Stimulated activated CD8-positive, alpha-beta memory T cell treated with anti-CD3 and anti-CD28 coated beads, Interleukin-4, amount 100 ng/mL, for 1 hour (primary cell): ENCODE measurements at places on chromosomes 7 and 10.

DNA sequence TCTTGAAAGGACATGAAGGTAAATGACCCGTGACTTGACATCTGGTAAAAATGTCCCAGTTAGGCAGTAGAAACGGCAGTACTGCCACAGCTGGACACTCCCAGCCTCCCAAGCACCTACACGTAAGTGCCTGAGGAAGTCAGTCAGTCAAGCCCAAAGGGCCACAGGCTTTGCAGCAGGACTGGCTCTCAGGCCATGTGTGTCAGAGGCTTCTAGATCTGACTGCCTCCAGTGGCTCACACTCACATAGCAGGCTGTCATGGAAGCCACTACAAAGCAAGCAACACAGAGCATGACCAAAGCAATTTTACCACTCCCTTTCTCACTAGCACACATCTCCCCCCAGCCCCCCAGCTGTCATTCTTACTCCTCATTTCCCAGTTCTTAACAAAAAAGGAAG, 17.8 kb upstream of the CCNJ start:
- no peak for DNase-seq

- DNase-seq: no peak
Observed at GRCh38 chr10:58281092-58281752, 12.3 kb downstream of the CISD1 start.

GRCh38 chr10:22651276-22651980, 63.0 kb downstream of the PIP4K2A start:
- DNase-seq: no peak

DNA sequence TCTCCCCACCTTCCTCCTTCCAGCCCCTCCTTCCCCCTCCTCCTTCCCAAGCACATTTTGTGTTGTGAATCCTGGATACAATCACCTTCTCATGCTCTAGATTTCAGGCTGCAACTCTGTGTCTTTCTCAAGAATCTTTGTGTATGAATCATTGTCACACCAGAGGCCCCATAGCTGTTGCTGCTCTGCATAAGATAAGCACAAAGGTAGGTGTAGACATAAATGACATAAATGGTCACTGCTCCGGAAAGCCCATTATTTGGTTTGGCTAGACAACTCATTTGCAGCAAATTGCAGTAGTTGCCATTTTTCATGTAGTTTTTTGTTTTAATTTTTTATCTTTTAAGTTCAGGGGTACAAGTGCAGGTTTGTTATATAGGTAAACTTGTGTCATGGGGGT, 216.3 kb upstream of the NRP1 start:
- DNase-seq: no peak

GRCh38 chr10:48684792-48685623, at the start of gene WDFY4:
Gene WDFY4, plus strand, starts transcription at chr10:48684873. Its CDS starts 24,860 bp downstream, at chr10:48709733.
- no peak for DNase-seq

- no peak for DNase-seq
Observed at GRCh38 chr7:101817471-101818286, at the start of gene CUX1. Gene CUX1, plus strand, starts transcription at chr7:101817626. Its CDS starts 14 bp downstream, at chr7:101817640.

DNA sequence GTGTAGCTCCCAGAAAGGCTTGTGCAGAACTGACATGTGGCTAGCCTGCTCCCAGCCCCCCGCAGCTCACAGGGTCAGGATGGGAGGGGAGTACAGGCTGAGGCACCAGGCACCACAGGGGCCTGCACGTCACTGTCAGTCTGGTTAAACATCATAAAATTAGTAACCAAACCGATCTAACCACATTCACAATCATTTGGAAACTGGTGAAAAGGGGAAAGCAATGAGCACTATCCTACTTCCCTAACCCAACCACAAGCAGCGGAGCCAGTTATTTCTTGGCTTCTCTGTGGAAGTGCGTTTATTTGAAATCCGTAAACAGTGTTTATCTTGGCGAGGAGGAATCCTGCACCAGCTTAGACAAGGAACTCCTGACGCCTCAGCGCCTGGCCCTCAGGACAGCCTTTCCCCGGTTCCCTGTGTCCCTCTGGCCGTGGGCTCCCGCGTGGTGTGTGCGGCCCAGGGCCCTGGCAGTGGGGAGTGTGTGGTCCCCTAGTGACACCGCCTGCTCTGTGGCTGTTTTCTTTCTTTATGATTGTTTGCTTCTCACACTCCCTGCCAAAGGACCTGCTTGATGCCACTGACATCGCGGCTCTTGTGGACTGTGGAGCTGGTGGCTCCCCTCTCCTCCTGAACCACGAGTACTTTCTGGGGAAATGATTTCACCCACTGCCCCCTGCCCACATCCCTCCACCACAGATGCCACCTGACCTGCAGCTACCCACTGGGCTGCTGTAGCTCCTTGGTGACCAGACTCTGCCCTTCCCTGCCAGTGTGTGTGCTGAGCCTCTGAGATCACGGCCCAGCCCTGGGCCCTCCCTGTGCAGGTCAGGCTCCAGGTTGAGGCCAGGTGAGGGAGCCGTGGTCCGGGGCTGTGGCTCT, 38.0 kb downstream of the INPP5A start:
- no peak for DNase-seq

- DNase-seq: no peak
Observed at GRCh38 chr10:31149835-31150512, 118.3 kb upstream of the ZNF438 start.

DNA sequence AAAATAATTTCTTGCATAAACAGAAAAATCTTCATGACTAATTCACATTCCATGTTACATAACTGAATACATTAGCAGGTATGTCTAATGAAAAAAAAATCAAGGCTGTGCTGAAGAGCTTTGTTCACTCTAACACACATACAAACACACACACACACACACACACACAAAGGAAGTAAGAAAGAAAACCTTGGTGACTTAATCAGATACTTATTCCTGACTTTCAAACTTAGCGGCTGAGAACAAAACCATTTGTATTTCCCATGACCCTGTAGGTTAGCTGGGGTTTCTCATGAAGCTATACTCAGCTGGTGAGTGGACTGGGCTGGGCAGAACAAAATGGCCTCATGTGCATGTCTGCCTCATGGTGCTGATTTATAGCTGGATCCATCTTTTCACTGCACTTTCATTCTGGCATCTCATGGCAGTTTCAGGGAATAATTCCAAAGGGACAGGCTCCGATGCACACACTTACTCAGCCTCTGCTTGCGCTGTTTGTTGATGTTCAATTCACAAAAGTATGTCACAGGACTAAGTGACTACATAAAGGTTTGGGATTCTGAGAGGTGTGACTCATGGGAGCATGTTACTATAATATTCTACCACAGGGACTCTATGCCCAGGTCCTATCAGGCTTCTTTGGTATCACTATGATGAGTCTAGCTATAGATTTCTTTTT, 161.2 kb downstream of the PCLO start:
- no peak for DNase-seq

GRCh38 chr10:31923389-31923788, 5.2 kb downstream of the ARHGAP12 start:
- DNase-seq: no peak

- DNase-seq: no peak
Observed at GRCh38 chr10:63711361-63711760, 190.2 kb downstream of the REEP3 start.

- no peak for DNase-seq
Observed at GRCh38 chr7:130430841-130431666, 9.8 kb downstream of the CEP41 start.

DNA sequence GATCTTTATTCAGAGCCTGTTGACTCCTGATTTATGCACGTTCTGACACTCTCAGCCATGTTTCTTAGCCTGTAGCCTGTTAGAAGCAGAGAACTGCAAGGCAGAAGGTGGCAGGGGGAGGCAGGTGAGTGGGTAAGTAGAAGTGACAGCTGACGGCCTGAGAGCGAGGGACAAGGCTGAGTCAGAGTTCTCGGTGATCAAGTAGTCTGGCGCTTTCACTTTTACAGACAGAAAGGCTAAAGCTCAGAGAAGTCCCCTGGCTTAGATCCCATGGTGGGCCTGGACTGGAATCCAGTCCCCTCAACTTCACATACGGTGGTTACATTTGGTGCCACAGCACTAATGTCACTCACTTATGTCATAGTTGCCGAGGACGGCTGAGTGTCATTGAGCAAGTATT, 139.0 kb downstream of the TACC2 start:
- DNase-seq: no peak

DNA sequence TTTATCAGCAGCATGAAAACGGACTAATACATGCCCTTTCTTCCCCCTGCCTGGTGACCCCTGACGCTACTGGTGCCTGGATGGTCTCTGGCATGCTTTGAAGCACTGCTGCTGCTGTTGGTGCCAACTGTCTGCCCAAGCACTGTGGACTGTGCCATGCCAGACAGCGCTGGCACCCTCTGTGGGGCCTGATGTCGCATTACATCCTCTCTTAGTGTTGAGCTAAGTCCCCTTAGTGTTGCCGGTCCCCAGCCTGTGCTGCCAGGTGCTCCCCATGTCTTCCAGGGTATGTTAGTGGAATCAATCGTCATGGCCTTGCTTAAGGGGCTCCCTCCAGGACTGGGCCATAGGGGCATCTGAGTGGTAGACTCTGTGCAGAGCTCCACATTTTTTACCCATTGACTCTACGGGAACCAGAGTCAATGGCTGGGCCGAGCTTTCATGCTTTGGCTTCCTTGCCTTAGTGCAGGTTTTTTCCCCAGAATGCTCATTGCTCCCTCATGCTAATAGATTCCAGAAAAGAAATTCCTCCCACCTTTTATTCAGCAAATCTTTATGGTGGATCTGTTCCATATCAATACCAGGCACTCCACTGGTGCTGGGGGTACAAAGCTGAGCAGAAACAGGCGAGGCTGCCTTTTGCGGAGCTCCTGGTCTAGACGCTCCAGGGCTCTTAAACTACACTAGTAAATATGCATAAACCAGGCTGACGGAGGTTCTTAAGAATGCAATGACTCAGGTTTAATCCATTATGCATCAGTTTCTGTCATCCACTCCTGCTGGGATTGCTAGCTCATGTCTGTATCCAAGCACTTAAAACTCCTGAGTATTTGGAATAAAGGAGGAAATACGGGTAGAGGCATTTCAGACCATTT, 21.8 kb upstream of the MRC1 start:
- no peak for DNase-seq

- DNase-seq: peak; percentile 15
Observed at GRCh38 chr10:7525314-7526016, 114.6 kb upstream of the SFMBT2 start.
